ENCODE measurements at places on chromosomes 3 and 15.

- DNase-seq: no peak
Measured at GRCh38 chr15:77111789-77112188, 40.9 kb upstream of the TSPAN3 start.

GRCh38 chr3:73490453-73491286 lies 134.1 kb downstream of the PDZRN3 start:
- no peak for DNase-seq

GRCh38 chr3:120708408-120708807 lies 26.4 kb upstream of the HGD start:
- DNase-seq: peak; percentile 6

DNA sequence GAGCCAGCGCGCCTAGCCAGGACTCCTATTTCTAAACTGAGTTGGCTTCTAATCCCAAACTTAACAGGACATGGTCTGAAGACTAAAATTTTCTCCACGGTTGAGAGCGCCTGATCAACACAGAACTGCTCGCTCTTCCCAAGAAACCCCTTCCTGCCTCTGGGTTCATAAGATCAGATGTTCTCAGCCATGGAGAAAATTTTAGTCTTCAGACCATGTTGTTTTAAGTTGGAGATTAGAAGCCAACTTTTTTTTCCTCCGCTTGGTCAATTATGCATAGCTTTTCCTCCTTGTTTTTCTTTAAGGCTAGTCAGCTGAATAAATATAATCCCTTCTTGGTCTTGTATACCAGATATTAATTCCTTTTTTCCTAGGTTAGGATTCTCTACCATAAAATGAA lies 356.6 kb upstream of the ADAMTS9 start:
- DNase-seq: no peak

DNA sequence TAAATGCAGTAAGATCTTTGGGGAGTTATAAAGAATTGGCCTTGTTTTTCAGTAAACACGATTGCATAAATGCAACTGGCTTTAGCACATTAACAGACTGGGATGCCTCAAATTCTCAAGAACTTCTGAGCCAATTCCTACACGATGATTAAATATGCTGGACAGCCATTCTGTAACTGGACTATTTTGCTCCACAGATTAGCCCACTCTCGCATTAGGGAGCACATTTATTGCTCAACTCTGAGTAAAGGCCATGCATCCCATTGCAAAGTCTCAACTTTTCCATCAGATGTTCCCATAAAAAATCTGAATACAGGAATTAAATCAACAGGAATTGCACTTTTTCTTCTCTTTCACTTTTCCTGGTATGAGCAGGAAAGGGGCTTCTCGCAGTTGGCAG lies 66.7 kb upstream of the PRICKLE2 start:
- no peak for DNase-seq

DNA sequence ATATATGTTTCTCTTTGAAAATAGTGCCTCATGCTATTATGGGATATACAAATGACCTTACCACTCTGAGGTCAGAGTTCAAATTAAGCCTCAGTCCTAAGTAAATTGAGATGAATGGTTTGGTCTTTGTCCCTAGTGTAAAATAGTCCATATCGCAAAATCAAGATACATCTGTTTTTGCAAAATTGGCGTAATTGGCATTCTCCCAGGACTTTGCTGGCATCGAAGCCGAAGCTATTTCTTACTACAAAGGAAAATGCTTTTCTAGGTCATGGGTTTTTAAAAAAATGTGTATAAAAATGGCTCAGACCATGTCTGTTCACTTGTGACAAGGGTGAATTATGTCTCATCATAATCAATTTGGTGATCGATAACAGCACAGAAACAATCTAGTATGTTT lies 25.9 kb downstream of the ROBO2 start:
- DNase-seq: no peak

DNA sequence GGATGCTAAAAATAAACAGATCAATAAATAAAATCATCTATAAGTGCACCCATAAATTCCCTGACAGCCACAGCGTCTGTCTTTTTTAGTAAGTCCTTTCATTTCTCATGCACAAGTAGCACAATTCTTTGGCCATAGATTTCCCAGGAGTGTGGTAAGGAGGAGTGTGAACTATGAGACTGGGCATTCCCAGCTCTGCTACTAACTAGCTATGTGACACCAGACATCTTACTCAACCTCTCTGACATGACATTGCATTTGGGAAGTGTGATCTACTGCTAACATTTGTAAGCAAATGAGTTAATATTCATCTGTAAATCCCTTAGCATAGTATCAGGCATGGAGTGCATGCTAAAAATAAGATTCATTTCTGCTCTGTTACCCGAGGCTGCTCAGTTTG lies 301.7 kb downstream of the NTRK3 start:
- DNase-seq: no peak

DNA sequence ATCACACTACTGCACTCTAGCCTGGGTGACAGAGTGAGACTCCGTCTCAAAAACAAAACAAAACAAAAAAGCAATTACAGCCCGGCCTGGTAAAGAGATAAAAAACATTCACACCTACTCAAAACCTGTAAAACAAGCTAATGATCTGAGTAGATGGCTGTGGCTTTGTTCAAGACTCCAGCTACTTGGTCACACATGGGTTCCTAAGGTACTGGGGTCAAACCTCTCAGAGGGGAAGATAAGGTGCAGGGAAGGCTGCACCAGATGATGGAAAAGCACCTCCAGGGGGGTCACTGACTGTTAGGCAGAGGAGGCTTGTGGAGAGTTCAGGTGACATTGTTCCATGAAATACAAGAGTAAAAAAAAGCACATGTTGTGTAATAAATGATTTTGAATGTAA lies 450.2 kb upstream of the WNT5A start:
- no peak for DNase-seq

- DNase-seq: peak; percentile 2
Measured at GRCh38 chr3:11060500-11061251, 68.1 kb downstream of the SLC6A1 start.

DNA sequence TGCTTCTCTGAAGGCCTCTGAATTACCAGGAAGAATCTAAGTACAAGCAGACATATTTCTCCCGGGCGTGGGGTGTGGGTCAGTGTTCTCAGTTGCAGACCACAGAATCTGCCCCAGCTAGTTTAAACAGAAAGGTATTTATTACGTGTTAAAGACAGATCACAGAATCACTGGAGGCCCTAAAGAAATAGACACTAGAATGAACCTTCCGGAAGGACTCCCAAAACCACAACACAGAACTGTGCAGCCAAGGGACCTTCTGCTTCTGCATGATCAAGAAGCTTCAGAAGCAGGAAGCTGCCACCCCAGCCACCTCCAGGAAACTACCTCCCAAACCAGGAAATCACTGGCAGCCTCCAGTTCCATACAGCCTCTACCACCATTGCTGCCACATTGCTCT lies 32.7 kb upstream of the ZFAND6 start:
- no peak for DNase-seq

DNA sequence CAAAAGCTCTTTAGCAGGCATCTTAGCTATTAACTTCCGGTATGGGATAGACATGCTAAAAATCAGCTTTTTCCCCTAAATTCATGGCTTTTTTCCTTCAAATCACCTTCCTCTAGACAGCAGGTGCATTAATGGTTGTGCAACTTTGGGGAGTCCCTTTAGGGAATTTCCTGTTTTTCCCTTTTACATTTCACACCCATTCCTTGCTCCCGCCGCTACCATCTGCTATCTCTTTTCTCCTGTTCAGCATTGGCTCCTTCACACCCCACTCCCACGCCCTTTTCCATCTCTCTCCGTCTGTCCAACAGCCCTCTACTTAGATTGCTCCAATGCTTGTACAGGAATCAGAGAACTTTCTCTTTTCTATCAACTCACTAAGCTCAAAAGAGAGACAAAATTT lies 43.4 kb downstream of the FEZF2 start:
- DNase-seq: no peak

- no peak for DNase-seq
Measured at GRCh38 chr15:54250326-54250725, 272.1 kb downstream of the UNC13C start.

GRCh38 chr15:63833021-63833696 lies 589 bp downstream of the HERC1 start:
- DNase-seq: peak; percentile 52

GRCh38 chr3:31610700-31611275 lies 78.1 kb downstream of the STT3B start:
- DNase-seq: peak; percentile 23

- no peak for DNase-seq
Measured at GRCh38 chr3:45112939-45113338, 33.2 kb downstream of the CDCP1 start.

GRCh38 chr3:185654758-185655145 lies 68.7 kb downstream of the SENP2 start:
- DNase-seq: no peak

- no peak for DNase-seq
Measured at GRCh38 chr3:25817638-25818037, 27.7 kb downstream of the OXSM start.

- no peak for DNase-seq
Measured at GRCh38 chr3:170999737-171000242, 26.7 kb downstream of the SLC2A2 start.

- no peak for DNase-seq
Measured at GRCh38 chr3:134718726-134719125, 67.9 kb upstream of the KY start.

GRCh38 chr3:8499181-8499611 lies 2.4 kb upstream of the LMCD1 start:
- no peak for DNase-seq

- no peak for DNase-seq
Measured at GRCh38 chr3:82384181-82384580, 622.7 kb upstream of the GBE1 start.

- DNase-seq: peak; percentile 8
Measured at GRCh38 chr3:189276444-189277219, 104.9 kb downstream of the TPRG1 start.

- DNase-seq: no peak
Measured at GRCh38 chr15:63066272-63066671, 23.7 kb downstream of the TPM1 start.

DNA sequence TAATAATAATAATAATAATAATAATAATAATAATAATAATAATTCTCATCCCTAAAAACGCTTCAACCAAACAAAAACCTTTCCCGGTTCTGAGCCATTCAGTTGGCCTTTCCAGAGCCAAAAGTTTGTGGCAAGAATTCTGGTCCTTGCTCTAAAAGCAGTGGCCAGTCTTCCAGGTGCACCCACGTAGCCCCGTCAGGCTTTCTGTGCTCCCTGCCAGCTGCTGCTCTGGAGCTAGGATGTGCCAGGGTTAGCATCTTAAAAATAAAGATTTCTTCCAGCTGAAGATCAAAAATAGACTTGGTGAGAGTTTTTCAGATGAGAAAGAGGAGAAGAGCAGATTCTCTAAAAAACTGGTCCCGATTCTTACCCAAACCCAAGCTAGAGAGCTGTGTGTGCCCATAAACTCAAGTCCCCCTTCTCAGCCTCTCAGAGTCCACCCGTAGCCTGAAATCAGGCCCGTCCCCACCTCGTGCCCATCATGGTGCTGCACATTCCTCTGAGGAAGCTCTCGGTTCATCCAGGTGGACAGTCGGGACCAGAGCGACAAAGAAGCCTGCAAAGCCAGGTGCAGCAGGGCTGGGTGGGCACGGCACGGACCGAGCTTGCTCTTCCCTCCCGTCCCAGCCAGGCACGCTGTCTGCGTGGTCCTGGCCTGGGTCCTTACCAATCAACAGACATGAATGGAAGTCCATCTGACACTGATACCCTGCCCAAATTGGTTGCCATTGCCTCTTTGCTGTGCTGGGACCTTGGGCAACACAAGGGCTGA lies 155.6 kb downstream of the LRRC28 start:
- no peak for DNase-seq

GRCh38 chr3:15819576-15819975 lies 21.8 kb upstream of the ANKRD28 start:
- no peak for DNase-seq
